ENCODE measurements at places on chromosomes 6 and 20.

GRCh38 chr6:24924580-24925356 lies 11.0 kb downstream of the RIPOR2 start:
- no peak for DNase-seq

DNA sequence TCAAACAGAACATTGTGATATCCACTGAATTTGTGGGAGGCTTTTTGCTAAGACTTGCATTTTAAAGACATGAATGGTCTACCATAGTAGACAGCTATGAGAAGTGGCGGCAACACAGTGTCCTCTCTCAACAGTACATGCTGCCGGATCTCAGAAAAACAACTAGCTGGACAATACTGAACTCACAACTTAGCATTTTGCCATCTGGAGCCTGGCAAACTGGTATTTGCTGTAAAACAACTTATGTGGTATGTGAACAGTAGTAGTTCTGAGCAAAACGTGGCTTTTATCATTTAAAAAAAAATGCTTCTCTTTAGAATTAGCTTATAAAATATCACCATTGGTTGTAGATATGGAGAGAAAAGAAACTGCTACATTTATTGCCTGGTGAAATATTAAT lies 3.3 kb upstream of the PXDC1 start:
- DNase-seq: no peak

GRCh38 chr6:149225946-149226345 lies 91.6 kb upstream of the TAB2 start:
- no peak for DNase-seq

GRCh38 chr6:34920097-34920496 lies 31.0 kb downstream of the ANKS1A start:
- no peak for DNase-seq

DNA sequence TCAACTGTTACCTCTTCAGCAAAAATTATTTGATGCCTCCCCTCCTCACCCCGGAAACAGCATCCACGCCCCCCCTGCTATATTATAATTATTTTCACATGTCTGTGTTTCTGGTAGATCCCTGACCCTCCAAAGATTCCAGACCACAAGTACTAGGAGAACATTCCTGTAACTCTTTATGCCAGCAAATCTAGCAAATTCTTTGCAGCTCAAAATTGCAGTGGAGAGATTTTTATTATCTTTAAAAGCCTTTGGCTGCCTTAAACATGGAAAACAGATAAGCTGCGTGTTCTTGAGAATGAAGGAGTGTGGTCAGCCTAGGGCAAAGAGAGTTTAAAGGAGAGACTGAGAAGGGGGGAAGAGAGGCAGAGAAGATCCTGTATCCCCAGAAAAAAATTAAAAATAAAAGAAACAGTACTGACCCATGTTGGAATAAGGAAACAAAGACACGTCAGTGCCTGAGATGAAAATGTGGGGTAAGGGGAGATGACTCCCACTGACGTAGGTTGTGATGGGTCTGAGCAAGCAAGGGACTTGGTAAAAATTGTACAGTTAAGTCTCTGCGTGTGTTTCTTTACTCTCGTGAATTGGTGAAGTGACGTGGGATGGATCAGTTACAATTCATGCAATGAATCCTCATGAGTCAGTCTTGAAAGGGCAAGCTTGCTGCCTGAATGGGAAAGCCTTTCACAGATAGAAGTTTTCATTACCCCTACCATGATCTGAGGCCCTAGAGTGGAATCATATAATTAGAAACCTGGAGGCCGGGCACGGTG lies 8.3 kb downstream of the ID4 start:
- no peak for DNase-seq

GRCh38 chr6:24376871-24377270 lies 19.0 kb upstream of the DCDC2 start:
- no peak for DNase-seq

DNA sequence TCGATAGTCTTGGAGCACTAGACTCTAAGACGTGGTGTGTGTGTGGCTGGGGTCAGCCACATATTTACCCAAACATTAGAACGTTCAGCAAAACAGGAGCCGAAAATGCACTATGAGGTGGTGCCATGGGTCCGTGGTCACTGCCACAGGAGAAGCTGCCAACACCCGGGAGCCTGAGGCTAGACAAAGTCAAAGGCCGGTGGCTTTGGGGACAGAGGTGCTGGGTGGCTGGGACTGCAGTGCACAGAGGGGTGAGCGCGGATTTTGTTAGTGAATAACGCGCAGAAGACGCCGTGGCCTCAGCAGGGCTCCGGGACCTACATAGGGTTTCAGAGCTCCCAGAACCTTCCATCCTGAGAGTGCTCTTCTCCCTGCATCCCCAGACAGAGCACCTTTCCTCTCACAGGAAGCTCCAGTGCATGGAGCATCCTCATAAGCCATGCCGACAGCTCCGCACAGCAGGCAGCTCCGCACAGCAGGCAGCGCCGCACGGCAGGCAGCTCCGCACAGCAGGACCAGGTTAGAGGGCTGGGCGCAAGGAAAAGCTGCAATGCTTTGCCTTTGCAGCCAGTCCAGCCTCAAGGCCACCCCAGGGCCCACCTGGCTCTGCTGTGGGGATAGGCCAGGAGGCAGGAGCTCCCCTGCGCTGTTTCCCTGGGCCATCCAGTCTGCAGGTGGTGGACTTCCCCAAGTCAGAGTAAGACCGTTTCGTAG lies 304.1 kb downstream of the TAF4 start:
- no peak for DNase-seq

DNA sequence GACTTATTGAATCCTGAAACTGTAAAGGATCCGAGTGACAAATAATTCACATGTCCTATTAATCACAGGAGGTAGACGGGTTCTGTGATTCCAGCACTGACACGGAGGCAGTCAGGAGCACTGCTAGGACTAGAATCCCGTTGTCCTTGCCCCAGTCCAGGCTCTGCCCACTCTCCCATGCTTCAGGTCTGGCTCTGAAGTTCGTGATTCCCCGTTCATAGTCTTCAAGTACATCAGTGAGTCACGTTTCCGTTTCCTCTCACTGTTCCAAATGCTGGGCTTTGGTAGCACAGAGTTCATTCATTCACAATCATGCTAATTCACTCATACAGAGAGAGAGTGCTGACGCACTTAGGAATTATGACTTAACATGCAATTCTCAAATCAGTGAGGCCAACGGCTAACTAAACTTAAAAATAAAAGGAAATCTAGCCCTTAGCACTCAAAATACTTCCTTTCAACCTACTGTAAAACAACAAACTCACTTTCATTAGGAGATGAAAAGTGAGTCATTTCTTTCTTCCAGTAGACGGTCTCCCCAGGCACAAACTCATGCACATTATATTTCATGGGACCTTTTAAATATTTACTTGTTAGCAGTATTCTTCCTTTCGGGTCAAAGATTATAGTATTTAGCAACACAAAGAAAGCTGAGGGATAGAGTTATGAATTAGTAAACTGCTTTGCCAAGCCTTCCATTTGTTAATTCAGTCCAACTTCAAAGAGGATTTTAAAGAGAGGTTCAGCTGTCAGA lies 94.0 kb upstream of the NHSL1 start:
- no peak for DNase-seq

DNA sequence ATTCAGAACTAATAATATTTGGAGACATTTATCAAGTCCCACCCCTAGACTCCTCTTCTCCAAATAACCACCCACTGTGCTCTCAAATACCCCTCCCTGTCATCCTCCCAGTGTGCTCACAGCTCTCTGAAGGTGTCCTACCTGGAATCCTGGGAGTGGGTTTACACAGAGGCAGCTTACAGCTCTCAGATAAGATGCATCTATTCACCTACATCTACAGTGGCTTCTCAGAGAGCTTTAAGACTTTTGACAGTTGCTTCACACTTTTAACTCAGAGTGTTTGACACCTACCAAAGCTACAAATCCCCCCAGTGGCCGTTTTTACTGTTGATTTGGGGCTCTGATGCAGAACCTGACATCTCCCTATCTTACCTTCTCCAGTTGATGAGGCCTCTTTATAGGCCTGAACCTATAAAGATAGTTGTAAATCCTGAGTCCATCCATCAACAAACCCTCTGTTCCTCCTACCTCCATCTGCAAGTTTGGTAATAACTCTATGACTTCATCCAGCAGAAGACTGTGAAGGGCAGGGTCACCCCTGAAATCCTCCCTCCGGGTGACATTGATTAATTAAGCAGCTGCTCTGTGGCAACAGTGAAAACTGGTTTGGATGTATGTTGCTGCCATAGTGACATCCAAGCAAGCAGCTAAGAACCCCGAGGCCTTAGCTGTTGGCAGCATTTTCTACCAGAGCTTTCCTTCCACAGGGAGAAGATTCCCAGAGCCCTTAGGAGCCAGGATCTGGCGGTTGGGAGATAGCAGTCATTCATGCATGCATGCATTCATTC lies 226.1 kb upstream of the RREB1 start:
- no peak for DNase-seq

DNA sequence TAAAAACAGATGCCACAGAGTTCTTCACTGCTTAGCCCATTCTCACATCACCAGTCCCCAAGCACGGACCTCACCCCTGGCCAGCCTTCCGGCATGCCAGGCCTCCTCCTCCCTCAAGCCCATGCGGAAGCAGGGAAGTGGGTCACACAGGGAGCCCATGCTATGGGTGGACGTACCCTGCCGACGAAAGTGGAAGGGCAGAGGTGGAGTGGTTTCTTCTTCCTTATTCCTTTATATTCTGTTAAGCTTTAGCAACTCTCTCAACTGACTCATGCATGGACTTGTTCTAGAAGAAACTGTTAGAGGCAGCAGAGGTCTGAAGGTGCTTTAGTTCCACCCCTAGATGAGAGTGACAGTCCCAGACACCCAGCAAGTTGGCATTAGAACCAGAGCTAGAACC lies 118.6 kb downstream of the LY86 start:
- no peak for DNase-seq

DNA sequence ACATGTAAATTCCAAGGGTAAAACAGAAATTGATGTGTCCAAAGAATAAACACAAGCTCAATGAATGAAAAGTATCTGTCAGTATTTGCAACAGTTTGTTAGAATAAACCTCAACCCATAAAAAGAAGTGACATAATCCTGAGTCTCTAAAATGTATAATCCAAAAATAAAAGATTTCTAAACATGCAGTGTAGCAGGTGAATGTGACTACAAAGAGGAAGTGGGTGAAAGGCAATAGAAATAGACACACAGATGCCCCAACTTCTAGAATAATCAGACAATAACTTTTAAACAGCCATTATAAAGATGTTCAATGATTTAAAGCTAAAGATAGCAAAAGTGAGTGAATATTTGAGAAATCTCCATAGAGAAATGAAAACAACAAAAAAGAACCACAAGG lies 1009.2 kb upstream of the GJE1 start:
- no peak for DNase-seq

- DNase-seq: no peak
Observed at GRCh38 chr6:10771371-10771894, 23.8 kb downstream of the TMEM14B start.

DNA sequence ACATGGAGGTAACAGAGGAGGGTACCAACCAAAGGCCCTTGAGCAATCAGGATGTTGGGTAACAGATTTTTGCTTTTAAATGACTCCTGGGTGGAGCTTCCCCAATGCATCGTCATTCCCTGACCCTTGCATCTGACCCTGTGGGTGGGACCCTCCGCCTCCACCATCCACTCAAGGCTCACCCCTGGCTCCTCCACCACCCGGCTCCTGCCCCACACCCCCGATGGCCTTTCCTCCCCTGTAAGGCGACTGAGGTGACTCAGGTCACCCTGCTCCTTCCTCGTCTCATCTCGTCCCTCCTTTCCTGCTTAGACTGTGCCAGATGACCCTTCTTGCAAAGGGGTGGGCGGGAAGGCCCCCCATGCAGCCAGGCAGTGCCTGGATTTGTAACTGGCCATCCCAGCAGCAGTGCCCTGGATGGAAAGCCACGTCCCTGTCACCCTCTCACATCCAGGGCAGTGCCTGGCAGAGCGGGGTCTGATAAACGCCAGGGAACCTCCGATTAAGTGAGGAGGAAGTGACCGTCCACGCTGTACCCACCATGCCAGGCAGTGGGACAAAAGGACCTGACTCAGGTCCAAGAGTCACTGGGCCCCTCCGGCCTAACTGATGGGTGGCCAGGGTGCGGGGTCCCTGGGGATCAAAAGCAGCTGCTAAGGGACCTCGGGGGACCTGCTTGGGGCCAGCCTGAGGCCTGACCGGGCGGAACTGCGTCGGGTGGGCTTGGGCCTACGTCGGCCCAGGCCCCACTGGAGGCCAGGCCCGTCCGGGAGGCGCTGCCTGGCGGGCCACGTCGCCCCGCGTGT lies 624 bp upstream of the NPEPL1 start:
- no peak for DNase-seq

- DNase-seq: no peak
Observed at GRCh38 chr6:147126618-147127022, 77.6 kb upstream of the STXBP5 start.

- no peak for DNase-seq
Observed at GRCh38 chr20:32762754-32763201, 593 bp downstream of the DNMT3B start.

DNA sequence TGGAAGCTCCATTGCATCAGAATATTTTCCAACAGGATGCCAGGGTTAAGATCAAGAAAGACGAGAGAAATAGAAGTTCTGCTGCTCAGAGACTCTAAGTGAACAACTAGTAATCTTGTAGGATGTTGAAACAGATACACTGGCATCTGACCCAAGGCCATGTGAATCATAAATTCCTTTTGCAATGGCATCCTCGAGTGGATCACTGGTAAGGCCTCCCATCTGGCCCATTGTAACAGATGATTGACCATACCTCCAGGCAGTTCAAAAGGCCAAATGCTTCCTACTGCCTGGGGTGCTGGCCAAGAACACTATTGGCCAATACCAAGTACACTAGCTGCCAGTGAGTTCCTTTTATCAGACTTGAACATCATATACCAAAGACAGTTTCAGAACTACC lies 9.9 kb upstream of the SLC17A3 start:
- no peak for DNase-seq

DNA sequence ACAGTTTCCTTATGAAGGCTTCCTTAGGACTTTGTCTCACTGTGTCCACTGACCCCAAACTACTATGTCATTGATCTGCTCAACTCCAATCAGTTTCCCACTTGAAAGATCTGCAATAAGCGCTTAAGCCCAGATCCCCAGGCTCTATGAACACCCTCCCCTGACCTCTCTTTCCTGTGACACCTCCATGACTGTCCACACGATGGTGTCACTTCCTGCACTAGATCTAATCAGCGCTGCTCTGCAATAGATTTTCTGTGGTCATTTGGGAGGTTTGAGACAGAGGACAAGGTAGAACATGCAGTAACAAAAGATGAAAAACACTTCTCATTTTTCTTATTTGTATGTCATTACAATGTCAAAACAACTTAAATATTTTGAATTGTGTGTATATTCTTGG lies 304.6 kb upstream of the AGPAT4 start:
- DNase-seq: no peak

- DNase-seq: no peak
Observed at GRCh38 chr20:61701802-61702201, 363.9 kb downstream of the TAF4 start.
